T-cell (primary cell): ENCODE measurements at places on chromosomes 7 and 10. TPM values are rescaled to one million over a fixed set of nuclear protein-coding genes. Genes with fewer than 3 reads are reported as not detected.
A peak's percentile ranks its signal among the peaks of the same experiment; 100 is the strongest.

- no peak overlapping the region for H3K27ac ChIP-seq
- H3K36me3 ChIP-seq, result no peaks in the 10 kb centered on the region
- H3K4me1 ChIP-seq, result no peaks in the 10 kb centered on the region
- H3K4me3 ChIP-seq, result no peak overlapping the region
- H3K27me3 ChIP-seq, result no peaks in the 10 kb centered on the region
- no peak for DNase-seq
Observed at GRCh38 chr10:76463111-76463510, 1031.7 kb downstream of the LRMDA start.

- H3K4me3 ChIP-seq, result no peak overlapping the region
- no peaks in the 10 kb centered on the region for H3K27me3 ChIP-seq
- peaks cover 24% of the 10 kb centered on the region for H3K4me1 ChIP-seq
- H3K36me3 ChIP-seq, result no peaks in the 10 kb centered on the region
- no peak for DNase-seq
- H3K27ac ChIP-seq, result no peak overlapping the region
Observed at GRCh38 chr10:4127518-4128315, 342.7 kb upstream of the KLF6 start.

DNA sequence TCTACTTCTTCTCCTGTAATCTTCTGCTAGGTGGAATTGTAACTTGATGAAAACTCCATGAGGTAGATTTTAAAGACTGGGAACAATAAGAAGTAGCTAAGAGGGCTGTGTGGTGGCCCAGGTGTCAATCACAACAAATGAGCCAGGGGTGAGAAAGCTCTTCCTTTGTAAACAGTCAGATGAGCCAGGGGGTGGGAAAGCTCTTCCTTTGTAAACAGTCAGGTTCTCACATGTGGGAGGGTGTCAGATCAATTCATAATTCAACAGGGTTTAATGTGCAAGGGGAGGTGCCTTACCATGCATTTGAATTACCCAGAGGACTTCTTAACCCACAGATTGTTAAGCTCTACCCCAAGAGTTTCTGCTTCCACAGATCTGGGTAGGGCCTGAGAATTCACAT lies 312.4 kb upstream of the AUTS2 start:
- no peak overlapping the region for H3K27ac ChIP-seq
- H3K4me1 ChIP-seq, result no peaks in the 10 kb centered on the region
- H3K36me3 ChIP-seq, result no peaks in the 10 kb centered on the region
- no peak for DNase-seq
- H3K4me3 ChIP-seq, result no peak overlapping the region
- peaks cover 5% of the 10 kb centered on the region for H3K27me3 ChIP-seq

DNA sequence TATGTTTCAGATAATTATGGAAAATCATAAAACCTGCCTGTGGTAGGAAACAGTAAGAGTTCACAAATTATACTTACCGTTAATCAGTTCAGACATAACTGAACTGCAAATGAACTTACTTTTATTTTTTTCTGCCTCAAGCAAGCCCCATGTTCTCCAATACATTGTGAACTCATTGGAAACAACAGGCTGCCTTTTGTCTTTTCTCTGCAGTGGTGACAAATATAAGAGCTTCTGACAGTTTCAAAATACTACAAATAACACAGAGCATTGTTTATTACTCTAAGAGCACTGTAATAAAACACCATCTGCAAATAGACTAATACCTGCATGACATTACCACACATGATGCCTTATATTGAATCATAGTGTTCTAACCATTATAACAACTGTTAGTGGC lies 94.0 kb upstream of the CDCA7L start:
- no peaks in the 10 kb centered on the region for H3K27me3 ChIP-seq
- no peaks in the 10 kb centered on the region for H3K36me3 ChIP-seq
- no peaks in the 10 kb centered on the region for H3K4me1 ChIP-seq
- no peak overlapping the region for H3K27ac ChIP-seq

DNA sequence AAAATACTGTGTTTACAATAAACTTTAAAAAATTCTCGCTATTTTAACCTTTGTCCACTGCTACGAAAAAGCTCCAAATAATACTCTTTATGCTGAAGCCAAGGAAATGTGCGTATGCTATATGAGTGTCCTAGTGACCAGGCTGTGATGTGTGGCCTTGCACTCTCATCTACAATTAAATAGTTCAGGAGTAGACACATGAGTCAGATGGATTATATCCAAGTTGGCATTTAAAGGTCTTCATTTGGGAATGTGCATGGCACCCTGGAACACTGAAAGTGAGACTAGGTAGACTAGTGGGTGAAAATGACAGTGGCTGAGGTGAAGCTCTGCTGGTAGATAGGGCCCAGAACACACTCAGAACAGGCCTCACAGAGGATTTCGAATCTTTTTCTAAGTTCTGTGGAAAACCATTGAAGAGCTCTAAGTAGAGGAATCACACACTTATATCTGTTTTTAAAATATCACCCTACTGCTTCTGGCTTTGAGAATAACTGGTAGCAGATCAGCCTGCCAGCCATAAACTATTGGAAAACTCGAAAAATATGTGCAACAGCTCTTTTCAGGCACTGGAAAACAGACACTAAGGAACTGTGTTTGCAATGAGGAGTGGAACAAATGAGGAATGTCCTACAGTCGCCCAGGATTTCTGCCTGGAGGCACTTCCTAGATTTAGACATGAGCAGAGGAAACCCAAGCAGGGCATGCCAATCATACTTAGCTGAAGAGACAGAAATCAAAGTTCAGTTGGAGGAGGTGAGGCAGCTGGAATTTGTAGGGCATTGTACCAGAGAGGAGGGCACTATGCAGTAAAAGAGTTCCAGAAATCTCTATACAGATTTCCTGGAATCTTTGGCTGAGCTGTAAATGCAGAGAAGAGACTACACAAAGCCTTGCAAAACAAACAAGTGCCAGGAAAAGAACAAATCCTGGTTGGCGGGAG lies 603.8 kb upstream of the LRRTM3 start:
- H3K4me3 ChIP-seq, result no peak overlapping the region
- no peaks in the 10 kb centered on the region for H3K4me1 ChIP-seq
- no peak for DNase-seq
- no peaks in the 10 kb centered on the region for H3K27me3 ChIP-seq
- no peak overlapping the region for H3K27ac ChIP-seq

- DNase-seq, result no peak
- no peak overlapping the region for H3K4me3 ChIP-seq
- no peaks in the 10 kb centered on the region for H3K27me3 ChIP-seq
- no peak overlapping the region for H3K27ac ChIP-seq
- no peaks in the 10 kb centered on the region for H3K4me1 ChIP-seq
Observed at GRCh38 chr7:80653244-80653643, 14.8 kb downstream of the CD36 start.

DNA sequence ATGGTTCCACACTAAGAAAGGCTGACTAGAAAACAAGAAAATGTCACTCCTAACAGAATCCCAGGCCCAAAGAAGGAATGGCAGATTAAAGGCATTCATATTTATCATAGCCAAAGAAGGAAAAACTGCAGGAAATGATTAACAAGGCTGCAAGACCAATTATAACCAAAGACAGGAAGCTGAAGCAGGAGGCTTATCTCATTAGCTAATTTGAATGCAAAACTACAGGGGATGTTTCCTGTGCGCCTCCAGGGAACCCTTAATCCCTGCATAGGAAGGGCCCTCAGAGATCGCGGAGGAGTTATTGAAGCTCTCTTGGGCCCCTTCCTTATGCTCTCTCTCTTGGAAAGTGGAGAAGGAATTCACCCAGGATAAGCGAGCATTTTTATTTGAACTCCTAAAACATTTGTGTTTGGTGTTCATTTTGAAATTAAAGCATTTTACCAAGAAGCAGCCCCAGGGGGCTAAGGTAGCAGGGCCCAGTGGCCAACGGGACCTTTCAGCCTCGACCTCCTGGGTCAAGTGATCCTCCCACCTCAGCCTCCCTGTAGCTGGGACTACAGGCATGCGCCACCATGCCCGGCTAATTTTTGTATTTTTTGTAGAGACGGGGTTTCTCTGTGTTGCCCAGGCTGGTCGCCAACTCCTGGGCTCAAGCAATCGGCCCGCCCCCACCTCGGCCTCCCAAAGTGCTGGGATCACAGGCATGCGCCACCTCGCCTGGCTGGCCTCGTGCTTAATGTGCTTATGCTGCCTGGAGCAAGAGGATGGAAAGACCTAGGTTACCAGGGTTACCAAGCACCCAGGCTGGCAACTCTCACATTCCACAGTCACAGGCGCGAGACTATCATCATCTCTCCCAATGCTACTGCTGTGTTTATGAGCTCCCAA lies 24.1 kb upstream of the PROSER2 start:
- H3K27me3 ChIP-seq, result no peaks in the 10 kb centered on the region
- H3K36me3 ChIP-seq, result no peaks in the 10 kb centered on the region
- H3K4me1 ChIP-seq, result no peaks in the 10 kb centered on the region
- no peak overlapping the region for H3K27ac ChIP-seq
- no peak for DNase-seq

The NFE2L3 gene
- total RNA-seq, result 5.7 TPM

GRCh38 chr7:42766782-42767423 lies 145.0 kb downstream of the C7orf25 start:
- H3K27ac ChIP-seq, result no peak overlapping the region
- peaks cover 6% of the 10 kb centered on the region for H3K27me3 ChIP-seq
- no peak for DNase-seq
- no peaks in the 10 kb centered on the region for H3K36me3 ChIP-seq
- no peak overlapping the region for H3K4me3 ChIP-seq

GRCh38 chr10:115866691-115867090 lies 406.3 kb downstream of the GFRA1 start:
- no peaks in the 10 kb centered on the region for H3K27me3 ChIP-seq
- H3K4me3 ChIP-seq, result no peak overlapping the region
- no peaks in the 10 kb centered on the region for H3K4me1 ChIP-seq
- H3K27ac ChIP-seq, result no peak overlapping the region
- DNase-seq, result no peak

- DNase-seq, result no peak
- H3K27ac ChIP-seq, result no peak overlapping the region
- H3K36me3 ChIP-seq, result no peaks in the 10 kb centered on the region
Observed at GRCh38 chr7:128431221-128431620, 21.4 kb upstream of the IMPDH1 start.

GRCh38 chr10:28975891-28976531 lies 298.7 kb downstream of the BAMBI start:
- no peaks in the 10 kb centered on the region for H3K36me3 ChIP-seq
- H3K4me1 ChIP-seq, result no peaks in the 10 kb centered on the region
- DNase-seq, result no peak
- no peak overlapping the region for H3K27ac ChIP-seq

- H3K27me3 ChIP-seq, result no peaks in the 10 kb centered on the region
- H3K4me3 ChIP-seq, result no peak overlapping the region
- DNase-seq, result no peak
- no peaks in the 10 kb centered on the region for H3K4me1 ChIP-seq
- no peaks in the 10 kb centered on the region for H3K36me3 ChIP-seq
Observed at GRCh38 chr7:73960548-73960947, 67.4 kb upstream of the ELN start.

- no peak for DNase-seq
- no peaks in the 10 kb centered on the region for H3K4me1 ChIP-seq
- peaks cover 37% of the 10 kb centered on the region for H3K36me3 ChIP-seq
Observed at GRCh38 chr7:149007611-149008010, 20.7 kb downstream of the PDIA4 start.

DNA sequence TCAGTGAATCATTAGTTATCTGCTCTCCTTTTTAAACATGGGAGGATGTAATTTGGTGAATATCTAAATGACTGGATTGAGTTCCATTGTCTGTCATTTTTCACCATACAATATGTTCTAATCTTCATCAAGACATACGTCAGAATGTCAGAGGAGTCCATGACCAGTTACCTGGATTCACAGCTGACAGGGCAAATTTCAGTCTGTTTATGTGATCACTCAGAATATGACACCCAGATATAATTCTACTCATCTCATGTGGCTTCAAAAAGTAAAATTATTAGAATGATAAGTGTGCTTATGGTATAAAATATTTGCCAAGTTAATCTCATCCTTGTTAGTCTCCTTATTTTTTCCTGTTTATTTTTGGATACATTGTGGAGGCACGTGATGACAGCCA lies 150.2 kb downstream of the CDC14C start:
- H3K36me3 ChIP-seq, result no peaks in the 10 kb centered on the region
- H3K4me1 ChIP-seq, result no peaks in the 10 kb centered on the region
- no peak overlapping the region for H3K27ac ChIP-seq
- H3K27me3 ChIP-seq, result no peaks in the 10 kb centered on the region
- DNase-seq, result no peak
- no peak overlapping the region for H3K4me3 ChIP-seq

- H3K4me3 ChIP-seq, result no peak overlapping the region
- no peaks in the 10 kb centered on the region for H3K4me1 ChIP-seq
- H3K36me3 ChIP-seq, result no peaks in the 10 kb centered on the region
- no peak overlapping the region for H3K27ac ChIP-seq
Observed at GRCh38 chr7:117169907-117170306, 153.0 kb downstream of the WNT2 start.

DNA sequence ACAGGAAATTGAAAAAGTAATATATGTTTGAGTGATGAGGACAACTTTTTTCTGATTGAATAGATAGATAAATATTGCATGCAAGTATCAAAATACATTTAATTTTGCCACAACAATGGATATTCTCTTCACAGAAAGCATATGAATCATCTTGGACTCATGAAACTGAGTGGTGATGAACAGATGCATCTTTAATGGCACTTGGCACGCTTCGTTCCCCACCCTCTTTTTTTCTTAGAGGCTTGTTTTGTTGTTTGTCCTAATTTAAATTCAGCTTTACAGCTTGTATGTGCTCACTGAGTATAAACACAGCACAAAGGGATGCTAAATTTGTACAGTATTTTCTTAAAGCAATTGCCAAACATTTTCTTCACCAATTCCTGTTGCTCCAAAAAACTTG lies 145.0 kb upstream of the YAE1 start:
- no peak for DNase-seq
- no peaks in the 10 kb centered on the region for H3K4me1 ChIP-seq
- no peak overlapping the region for H3K4me3 ChIP-seq
- H3K36me3 ChIP-seq, result no peaks in the 10 kb centered on the region
- no peaks in the 10 kb centered on the region for H3K27me3 ChIP-seq
- no peak overlapping the region for H3K27ac ChIP-seq

DNA sequence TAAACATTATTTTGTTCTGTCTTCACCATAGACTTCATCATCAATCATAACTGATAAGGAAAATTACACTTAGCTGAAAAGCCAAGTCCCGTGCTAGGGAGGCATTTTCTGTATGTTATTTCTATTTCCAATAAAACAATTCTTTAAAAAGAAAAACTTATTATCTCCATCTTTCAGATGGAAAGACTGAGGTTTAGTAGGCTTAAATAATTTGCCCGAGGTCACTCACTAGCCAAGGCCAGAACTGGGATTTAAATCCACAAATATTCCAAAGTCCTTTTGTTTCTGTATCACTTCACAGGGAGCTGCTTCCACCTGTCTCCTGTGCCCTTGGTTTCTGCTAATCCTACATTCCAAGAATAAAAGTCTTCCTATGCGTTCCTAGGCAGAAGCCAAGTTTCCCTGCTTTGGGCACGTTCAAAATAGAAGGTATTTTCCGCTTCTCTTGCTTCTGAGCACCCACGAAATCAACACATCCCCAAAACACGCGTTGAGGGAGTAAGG lies 732 bp downstream of the CPVL start:
- no peaks in the 10 kb centered on the region for H3K36me3 ChIP-seq
- peak overlapping the region; percentile 52 for H3K4me3 ChIP-seq
- no peak overlapping the region for H3K27ac ChIP-seq
- DNase-seq, result no peak
